Thoracic aorta (tissue), 2 donors: ENCODE measurements at places on chromosomes 2 and 18.

GRCh38 chr2:46794693-46795317 is 120.8 kb downstream of the MCFD2 start:
- DNase-seq: no peak
- H3K27me3 ChIP-seq: no peaks in the 10 kb centered on the region
- H3K27ac ChIP-seq: no peak overlapping the region
- H3K36me3 ChIP-seq: no peaks in the 10 kb centered on the region
- no peak overlapping the region for H3K4me3 ChIP-seq

GRCh38 chr2:161139098-161139987 is 20.9 kb upstream of the TANK start:
- peak overlapping the region; percentile 58 for H3K4me3 ChIP-seq
- DNase-seq: no peak
- H3K36me3 ChIP-seq: no peaks in the 10 kb centered on the region
- H3K27ac ChIP-seq: no peak overlapping the region

GRCh38 chr2:95350774-95351597 is 51.5 kb upstream of the FAHD2A start:
- no peak for DNase-seq
- no peaks in the 10 kb centered on the region for H3K27me3 ChIP-seq
- H3K4me1 ChIP-seq: no peaks in the 10 kb centered on the region
- no peaks in the 10 kb centered on the region for H3K36me3 ChIP-seq
- no peak overlapping the region for H3K27ac ChIP-seq
- H3K4me3 ChIP-seq: no peak overlapping the region

- H3K4me1 ChIP-seq: no peaks in the 10 kb centered on the region
- H3K36me3 ChIP-seq: no peaks in the 10 kb centered on the region
- no peak overlapping the region for H3K4me3 ChIP-seq
- no peak for DNase-seq
These were observed 47.1 kb downstream of the CNGA3 start for GRCh38 chr2:98393354-98393753.

GRCh38 chr2:69100220-69100723 is 87.3 kb downstream of the ANTXR1 start:
- H3K27ac ChIP-seq: peak overlapping the region; percentile 19
- H3K27me3 ChIP-seq: no peaks in the 10 kb centered on the region
- DNase-seq: no peak

DNA sequence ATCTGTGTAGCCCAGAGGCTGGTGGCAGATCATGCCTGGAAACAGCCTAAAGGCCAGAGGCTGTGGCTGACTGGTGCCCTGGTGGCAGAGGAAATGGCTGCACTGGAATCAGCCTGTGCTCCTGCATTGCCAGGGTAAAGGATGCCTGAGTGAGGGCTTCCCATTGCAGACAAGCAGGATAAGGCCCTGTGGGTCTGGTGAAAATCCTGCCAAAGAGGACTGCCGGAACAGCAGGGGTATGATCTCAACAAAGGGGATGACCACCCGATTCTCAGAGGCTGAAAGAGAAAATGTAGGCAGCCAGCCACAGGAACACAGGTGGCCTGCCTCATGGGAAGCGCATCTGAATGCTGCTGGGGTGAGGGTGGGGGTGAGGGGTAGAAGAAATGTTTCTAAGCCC is 48.2 kb downstream of the FBXO48 start:
- H3K4me1 ChIP-seq: no peaks in the 10 kb centered on the region
- H3K36me3 ChIP-seq: no peaks in the 10 kb centered on the region
- no peak for DNase-seq

GRCh38 chr2:84482603-84483002 is 23.5 kb upstream of the SUCLG1 start:
- no peak for DNase-seq
- H3K27me3 ChIP-seq: no peaks in the 10 kb centered on the region
- H3K27ac ChIP-seq: no peak overlapping the region
- H3K4me1 ChIP-seq: no peaks in the 10 kb centered on the region
- no peak overlapping the region for H3K4me3 ChIP-seq

GRCh38 chr2:127407091-127407490 is 11.1 kb upstream of the PROC start:
- no peak for DNase-seq
- no peak overlapping the region for H3K4me3 ChIP-seq

GRCh38 chr2:10947005-10947440 is 35.3 kb downstream of the KCNF1 start:
- no peak overlapping the region for H3K27ac ChIP-seq
- H3K4me1 ChIP-seq: no peaks in the 10 kb centered on the region
- DNase-seq: no peak
- H3K4me3 ChIP-seq: no peak overlapping the region
- no peaks in the 10 kb centered on the region for H3K27me3 ChIP-seq

GRCh38 chr2:213991453-213992108 is 419.3 kb upstream of the VWC2L start:
- H3K27me3 ChIP-seq: no peaks in the 10 kb centered on the region
- no peaks in the 10 kb centered on the region for H3K4me1 ChIP-seq
- no peak for DNase-seq
- H3K4me3 ChIP-seq: no peak overlapping the region
- no peaks in the 10 kb centered on the region for H3K36me3 ChIP-seq

GRCh38 chr2:132901661-132902060 is 231.7 kb upstream of the LYPD1 start:
- H3K4me3 ChIP-seq: no peak overlapping the region
- H3K36me3 ChIP-seq: no peaks in the 10 kb centered on the region
- DNase-seq: no peak
- no peaks in the 10 kb centered on the region for H3K4me1 ChIP-seq

GRCh38 chr2:50143822-50144575 is 887.9 kb downstream of the NRXN1 start:
- H3K4me3 ChIP-seq: peak overlapping the region; percentile 62
- no peak overlapping the region for H3K27ac ChIP-seq
- peaks cover 5% of the 10 kb centered on the region for H3K4me1 ChIP-seq
- H3K27me3 ChIP-seq: no peaks in the 10 kb centered on the region
- H3K36me3 ChIP-seq: no peaks in the 10 kb centered on the region

DNA sequence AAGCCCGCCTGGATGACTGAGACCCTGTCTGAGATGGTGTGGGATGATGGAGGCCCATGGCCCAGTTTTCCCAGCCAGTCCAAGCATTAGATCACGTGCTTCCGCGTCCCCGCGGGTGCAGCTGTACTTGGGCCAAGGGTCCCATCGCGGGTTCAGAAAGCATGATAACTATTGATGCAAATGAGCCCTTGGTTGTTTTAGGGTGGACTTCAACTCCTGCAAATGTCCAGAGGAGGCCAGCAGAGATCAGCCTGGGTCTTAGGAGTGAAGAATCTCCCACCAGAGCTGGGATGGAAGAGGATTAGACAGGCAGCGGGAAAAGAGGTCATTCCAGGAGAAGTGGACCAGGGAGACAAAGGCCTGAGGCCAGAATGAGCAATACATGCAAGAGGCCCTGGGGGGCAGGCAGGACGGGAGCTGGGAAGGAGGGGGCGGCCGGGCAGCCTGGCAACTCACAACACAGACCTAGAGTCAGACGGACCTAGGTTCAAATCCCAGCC is 89.9 kb upstream of the TMEM247 start:
- no peak overlapping the region for H3K4me3 ChIP-seq
- H3K27ac ChIP-seq: no peak overlapping the region
- peaks cover 10% of the 10 kb centered on the region for H3K36me3 ChIP-seq

DNA sequence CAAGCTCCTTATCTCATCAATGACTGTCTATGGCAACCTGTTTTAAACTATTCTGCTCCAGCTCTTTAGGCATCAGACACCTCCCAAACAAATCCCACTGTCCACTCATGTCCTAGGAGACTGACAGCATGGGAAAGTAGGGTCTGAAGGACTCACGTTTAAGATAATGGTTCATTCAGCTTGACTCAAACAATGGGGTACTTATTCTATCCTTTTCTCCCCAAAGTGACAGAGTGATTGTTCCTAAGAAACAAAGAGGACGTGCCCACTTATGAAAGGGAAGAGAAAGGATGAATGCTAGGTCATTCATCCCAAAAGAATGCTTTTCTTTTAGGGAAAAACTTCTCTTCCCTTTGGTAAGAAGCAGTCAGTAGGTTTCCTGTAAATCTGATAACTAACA is 41.9 kb downstream of the ALK start:
- no peaks in the 10 kb centered on the region for H3K4me1 ChIP-seq
- DNase-seq: no peak
- H3K4me3 ChIP-seq: no peak overlapping the region
- H3K27ac ChIP-seq: no peak overlapping the region

DNA sequence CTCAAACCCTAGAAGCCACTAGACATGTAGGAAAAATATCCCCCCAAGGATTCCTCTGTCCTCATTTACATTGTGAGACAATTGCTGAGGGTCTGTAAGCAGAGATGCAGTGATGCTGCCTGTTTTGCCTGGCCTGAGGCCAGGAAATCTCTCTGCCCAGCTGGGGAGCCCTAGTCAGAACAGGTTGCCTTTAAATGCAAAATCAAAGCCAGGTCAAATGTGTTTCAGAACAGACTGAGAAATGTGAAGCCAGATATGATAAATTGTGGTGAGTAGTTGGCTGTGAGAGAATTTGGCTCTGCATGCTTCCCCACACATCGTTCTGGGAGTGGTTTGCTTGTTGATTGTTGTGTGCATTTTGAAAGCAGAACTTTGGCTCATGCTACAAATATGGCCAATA is 38.4 kb upstream of the NXPH2 start:
- no peak overlapping the region for H3K4me3 ChIP-seq
- H3K36me3 ChIP-seq: no peaks in the 10 kb centered on the region
- no peaks in the 10 kb centered on the region for H3K27me3 ChIP-seq
- H3K27ac ChIP-seq: no peak overlapping the region
- DNase-seq: no peak
- no peaks in the 10 kb centered on the region for H3K4me1 ChIP-seq

- no peaks in the 10 kb centered on the region for H3K36me3 ChIP-seq
- H3K27ac ChIP-seq: peak overlapping the region; percentile 98
- no peaks in the 10 kb centered on the region for H3K27me3 ChIP-seq
- DNase-seq: peak; percentile 50
- H3K4me3 ChIP-seq: no peak overlapping the region
These were observed 98.7 kb downstream of the COL6A3 start for GRCh38 chr2:237315170-237315828.

DNA sequence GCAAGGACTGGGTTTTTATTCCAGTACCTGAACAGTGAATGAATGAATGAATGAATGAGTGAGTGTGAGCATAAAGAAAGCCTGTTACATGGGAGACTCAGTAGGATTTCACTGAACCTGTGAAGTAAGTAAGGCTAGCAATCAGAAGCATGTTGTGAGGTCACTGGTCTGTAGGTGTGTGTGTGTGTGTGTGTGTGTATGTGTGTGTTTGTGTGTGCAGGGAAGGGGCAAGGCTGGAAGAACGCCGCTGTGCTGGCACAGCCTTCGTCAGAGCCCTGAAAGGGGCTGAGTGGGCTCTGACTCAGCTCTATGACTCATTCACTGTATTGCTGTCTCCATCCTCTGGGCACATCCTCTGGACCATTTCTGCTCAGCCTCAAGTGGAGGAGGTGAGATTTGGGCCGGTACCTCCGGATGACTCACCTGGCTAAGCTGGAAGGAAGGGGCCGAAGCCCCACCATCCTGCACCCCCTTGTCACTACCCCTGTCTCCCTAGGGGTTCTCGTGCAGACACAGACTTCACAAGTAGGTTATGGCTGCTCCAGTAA is 51.4 kb upstream of the MRPL33 start:
- peaks cover 78% of the 10 kb centered on the region for H3K4me1 ChIP-seq
- H3K27ac ChIP-seq: peak overlapping the region; percentile 98
- DNase-seq: peak; percentile 80

- DNase-seq: no peak
- no peak overlapping the region for H3K27ac ChIP-seq
- no peaks in the 10 kb centered on the region for H3K27me3 ChIP-seq
- no peaks in the 10 kb centered on the region for H3K36me3 ChIP-seq
- no peak overlapping the region for H3K4me3 ChIP-seq
These were observed 46.3 kb downstream of the GORASP2 start for GRCh38 chr2:170975127-170975942.

DNA sequence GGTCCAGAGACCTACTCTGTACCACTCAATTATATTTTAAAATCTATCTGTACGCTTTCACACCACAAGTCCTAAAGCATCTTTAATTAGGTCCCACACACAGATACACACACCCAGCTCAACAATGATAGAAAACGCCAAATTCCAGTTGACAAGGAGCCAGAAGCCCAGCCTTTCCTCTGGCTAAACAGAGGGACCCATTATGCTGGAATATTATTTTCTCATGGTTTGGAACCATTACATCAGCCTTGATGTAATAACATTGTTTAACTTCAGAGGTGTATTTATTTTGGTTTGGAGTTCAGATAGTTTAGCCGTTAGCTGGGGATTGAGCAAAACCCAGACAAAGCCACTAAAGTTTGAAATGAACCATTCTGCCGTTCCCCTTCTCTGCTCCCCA is 14.0 kb upstream of the INHBB start:
- H3K27me3 ChIP-seq: no peaks in the 10 kb centered on the region
- no peak for DNase-seq
- no peaks in the 10 kb centered on the region for H3K36me3 ChIP-seq
- H3K27ac ChIP-seq: no peak overlapping the region

DNA sequence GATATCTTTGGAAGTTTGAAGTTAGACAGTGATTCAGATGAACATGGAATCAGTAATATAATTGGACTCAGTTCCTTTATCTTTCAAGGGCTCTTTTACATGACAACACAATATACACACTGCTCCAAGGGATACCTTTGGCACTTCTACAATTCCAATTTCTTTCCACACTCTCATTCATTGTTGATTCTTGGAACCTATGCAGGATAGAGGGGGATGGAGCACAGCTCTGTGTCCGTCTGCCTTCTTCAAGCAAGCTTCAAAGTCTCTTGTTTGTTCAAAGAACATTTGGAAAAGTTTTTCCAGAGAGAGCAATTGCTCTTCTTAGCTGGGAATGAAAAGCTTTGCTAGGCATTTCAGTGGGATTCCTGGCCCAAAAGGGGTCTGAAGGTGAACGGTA is 276.2 kb upstream of the ZEB2 start:
- no peaks in the 10 kb centered on the region for H3K27me3 ChIP-seq
- no peak overlapping the region for H3K4me3 ChIP-seq
- no peak for DNase-seq
- no peaks in the 10 kb centered on the region for H3K4me1 ChIP-seq
- H3K27ac ChIP-seq: no peak overlapping the region

- H3K27me3 ChIP-seq: no peaks in the 10 kb centered on the region
- peak overlapping the region; percentile 9 for H3K4me3 ChIP-seq
- H3K27ac ChIP-seq: peak overlapping the region; percentile 46
- H3K4me1 ChIP-seq: peaks cover 36% of the 10 kb centered on the region
- no peaks in the 10 kb centered on the region for H3K36me3 ChIP-seq
- no peak for DNase-seq
These were observed 110.7 kb downstream of the KLHL29 start for GRCh38 chr2:23495661-23496114.

DNA sequence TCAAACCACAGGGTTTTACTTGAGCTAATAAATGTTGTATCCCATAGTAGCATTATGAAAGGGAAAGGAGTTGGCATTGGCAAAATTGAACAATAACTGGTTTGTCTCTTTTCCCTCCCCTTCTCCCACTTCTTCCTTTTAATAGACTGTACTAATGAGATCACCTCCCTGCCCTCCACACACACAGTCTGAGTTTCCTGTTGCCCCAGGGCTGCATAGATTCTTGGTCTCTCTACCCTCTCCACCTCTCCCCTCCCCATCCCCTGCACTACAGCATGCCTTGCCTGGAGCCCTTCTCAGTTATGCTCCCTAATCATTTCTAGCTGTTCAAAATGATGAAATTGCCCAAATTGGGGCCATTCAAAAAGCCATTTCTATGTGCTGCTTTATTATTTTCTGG is 37.2 kb upstream of the NEMP2 start:
- DNase-seq: no peak
- no peaks in the 10 kb centered on the region for H3K36me3 ChIP-seq
- no peak overlapping the region for H3K4me3 ChIP-seq
- no peak overlapping the region for H3K27ac ChIP-seq
- H3K4me1 ChIP-seq: no peaks in the 10 kb centered on the region
